ENCODE measurements at places on chromosomes 4 and X.

- DNase-seq, result no peak
Measured at GRCh38 chrX:31243804-31244203, 172.0 kb upstream of the FTHL17 start.

DNA sequence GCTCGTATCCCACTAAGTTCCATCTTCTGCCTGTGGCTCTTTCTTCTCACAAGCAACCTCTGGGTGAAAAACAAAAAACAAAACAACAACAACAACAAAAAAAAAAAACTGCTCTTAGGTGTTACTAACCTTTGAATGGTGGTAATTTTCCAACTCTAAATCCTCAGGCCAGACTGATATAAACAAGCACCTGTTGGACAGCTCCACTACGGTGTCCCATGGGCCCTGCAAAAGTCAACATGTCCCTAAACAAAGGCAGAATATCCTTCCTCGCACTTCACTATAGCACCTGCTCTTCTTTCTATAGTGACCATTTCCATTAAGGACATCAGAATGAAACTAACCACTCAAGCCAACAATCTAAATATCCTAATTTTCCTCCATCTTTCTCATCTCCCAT, 54.6 kb upstream of the PARM1 start:
- no peak for DNase-seq

- DNase-seq, result no peak
Measured at GRCh38 chr4:1400831-1401408, 5.3 kb downstream of the NKX1-1 start.

DNA sequence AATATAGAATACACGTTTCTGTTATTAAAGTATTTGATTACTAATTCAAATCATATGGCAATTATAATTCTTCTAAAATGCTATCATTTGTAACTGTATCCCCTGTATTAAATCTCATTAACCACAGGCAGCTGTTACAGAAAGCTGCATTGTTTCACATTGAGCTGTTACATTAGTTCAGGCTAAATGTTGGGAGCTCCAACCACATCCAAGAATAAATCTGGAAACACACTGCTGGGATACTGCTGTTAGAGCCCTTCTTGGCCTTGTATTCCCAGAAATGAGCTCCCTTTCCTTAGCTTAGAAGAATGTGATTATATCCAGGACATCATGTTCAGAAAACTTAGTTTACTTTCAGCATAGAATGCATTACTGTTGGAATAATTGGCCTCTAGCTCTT, 48.2 kb downstream of the GUCY1B1 start:
- no peak for DNase-seq

DNA sequence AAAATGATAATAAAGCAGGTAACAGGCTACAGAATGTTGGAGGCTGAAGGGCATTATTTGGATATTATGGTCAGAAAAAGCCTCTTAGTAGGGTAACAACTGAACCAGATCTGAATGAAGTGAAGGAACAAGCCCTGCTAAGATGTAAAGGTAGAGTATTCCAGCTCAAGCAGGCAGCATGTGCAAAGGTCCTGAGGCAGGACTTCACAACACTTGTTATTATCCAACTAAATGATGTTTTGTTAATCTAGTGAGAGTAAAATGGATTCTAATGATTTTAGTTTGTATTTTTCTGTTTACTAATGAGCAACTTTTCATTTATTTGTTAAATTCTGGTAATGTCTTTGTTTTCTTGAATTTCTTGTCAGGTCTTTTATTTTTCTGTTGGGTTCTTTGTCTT, 35.7 kb downstream of the RAB33B start:
- DNase-seq, result no peak

- no peak for DNase-seq
Measured at GRCh38 chr4:143728166-143728565, 27.7 kb upstream of the FREM3 start.

- DNase-seq, result no peak
Measured at GRCh38 chr4:65954416-65954815, 284.1 kb upstream of the EPHA5 start.

GRCh38 chr4:98659741-98660462, 1.5 kb upstream of the TSPAN5 start:
- DNase-seq, result no peak

DNA sequence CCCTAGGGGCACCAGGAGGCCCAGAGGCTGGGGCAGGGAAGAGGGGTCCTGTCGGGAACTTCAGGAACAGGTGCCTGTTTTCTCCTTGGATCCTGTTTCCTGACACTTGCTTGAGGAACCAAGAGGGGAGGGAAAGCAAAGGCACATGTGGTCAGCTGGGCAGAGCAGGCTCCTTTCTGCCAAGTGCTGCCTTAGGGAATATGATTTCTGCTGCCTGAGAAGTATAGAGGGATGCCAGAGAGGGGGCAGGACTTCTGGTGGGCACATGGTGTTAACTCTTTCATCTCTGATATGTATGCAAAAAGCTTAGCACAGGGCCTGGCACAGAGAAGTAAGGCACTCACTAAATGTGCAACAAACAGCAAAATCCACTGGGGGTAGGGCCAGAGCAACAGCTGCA, 51.2 kb upstream of the PJA1 start:
- no peak for DNase-seq

GRCh38 chr4:118732591-118733330, 47.6 kb downstream of the METTL14 start:
- no peak for DNase-seq

DNA sequence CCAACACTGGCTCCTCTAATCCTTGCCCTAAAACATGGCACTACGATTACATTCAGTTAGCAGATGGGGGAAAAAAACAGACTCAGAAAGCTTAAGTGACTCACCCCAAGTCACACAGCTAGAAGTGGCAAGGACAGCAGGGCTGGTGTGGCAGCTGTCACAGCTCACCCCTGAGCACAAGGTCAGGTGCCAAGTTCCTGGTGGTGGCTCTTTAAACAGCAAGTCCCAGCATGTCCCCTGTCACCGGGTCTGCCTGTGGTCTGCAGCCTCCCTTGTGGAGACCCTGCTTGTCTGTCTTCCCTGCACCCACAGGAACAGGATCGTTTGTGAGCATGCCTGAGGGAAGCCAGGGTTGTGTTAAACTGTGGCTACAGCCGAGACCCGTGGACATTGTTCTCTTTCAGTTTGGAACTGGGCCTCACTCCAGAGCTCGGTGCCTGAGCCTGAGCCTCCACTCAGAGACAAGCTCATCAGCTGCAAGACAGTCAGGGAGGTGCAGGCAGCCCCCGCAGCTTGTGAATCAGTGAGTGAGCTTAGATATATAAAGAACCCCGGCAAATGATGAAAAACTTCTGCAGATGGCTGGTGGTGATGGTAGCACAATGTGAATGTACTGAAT, 260.8 kb downstream of the BCOR start:
- no peak for DNase-seq

DNA sequence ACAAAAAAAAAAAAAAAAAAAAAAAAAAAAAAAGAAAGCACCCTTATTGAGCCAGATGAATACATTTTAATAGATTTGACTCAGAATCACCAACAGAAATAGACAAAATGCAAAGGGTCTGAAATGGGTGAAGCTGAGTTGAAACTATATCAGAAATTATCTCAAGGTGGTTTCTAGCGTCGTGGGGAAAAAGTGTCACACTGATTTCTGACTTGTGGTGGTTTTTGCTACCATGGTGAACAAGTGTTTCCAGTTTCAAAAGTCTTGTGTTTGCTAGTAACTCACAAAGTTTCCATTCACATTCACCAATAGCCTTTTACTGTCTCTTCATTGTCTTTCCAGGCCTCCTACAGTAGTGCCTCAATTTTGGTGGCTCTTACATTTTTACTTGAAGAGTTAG, 135.5 kb downstream of the ARHGAP24 start:
- DNase-seq, result no peak

GRCh38 chr4:21775703-21776102, 172.9 kb downstream of the KCNIP4 start:
- DNase-seq, result no peak

DNA sequence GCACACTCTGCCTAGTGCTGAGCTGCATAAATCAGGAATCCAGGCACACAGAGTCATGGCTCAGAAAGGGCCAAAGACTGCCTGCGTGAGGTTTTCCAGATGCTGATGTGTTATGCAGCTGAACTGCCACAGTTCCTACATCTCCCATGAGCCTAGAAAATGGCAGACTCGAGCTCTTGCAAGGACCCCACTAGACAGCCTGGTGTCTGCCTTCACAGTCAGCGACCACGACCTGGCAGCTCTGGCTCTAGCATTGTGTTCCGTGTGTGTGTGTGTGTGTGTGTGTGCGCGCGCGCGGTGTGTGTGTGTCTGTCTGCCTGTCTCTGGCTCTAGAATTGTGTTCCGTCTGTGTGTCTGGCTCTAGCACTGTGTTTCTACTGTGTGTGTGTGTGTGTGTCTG, 203.6 kb upstream of the AGTR2 start:
- no peak for DNase-seq

DNA sequence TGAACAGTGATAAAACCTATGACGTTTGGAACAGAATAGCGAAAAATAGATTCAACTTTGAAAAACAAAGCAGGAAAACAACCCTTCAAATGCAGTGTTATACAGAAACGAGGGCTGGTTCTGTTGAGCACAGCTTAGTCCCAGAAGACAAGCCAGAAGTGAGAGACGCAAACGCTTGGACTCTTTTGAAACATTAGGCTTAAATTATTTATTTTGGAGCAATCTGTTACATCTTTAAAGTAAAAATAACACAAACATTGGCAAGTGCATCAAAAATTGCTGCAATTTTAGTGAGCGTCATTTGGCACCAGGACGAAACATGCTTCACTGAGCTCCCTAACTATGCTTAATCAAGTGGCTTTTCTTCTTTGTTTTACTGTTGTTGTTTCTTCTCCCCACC, 63.5 kb downstream of the ENPP6 start:
- no peak for DNase-seq

GRCh38 chrX:115054876-115055275, 37.5 kb upstream of the IL13RA2 start:
- no peak for DNase-seq

GRCh38 chr4:8171984-8172924, 13.6 kb upstream of the ABLIM2 start:
- no peak for DNase-seq

DNA sequence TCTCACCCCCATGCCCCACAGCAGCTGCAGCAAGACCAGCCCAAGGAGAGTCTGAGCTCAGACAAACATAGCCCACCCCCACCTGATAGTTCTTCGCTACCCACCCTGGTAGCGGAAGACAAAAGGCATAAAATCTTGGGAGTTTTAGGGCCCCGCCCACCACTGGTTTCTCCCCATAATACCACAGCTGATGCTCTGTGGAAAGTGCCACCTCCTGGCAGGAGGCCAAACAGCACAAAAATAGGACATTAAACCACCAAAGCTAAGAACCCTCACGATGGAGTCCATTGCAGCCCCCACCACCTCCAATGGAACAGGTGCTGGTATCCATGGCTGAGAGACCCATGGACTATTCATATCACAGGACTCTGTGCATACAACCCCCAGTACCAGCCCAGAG, 226.7 kb downstream of the SNCA start:
- DNase-seq, result no peak

- DNase-seq, result no peak
Measured at GRCh38 chr4:99593781-99594641, 19.4 kb downstream of the MTTP start.

- no peak for DNase-seq
Measured at GRCh38 chr4:95910749-95911148, 70.9 kb downstream of the PDHA2 start.

- no peak for DNase-seq
Measured at GRCh38 chr4:120481756-120482155, 415.1 kb upstream of the MAD2L1 start.

DNA sequence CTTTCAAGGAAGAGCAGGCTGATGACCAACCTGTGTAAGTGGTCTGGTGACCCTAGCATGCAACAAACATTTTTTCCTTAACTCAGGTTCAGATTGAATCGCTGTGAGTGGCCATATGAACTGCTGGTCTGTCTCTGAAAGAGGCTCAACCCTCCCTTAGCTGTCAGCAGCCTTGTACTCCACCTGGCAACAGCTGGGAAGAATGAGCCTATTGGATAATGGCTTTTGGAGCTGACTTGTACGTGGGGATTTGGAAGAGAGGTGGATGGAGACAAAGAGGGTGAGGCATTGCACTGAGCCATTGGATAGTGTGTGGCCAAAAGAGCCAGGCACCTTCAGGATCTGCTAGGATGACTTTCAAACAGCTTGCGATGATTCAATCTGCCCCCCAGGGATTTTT, 35.7 kb upstream of the BMP15 start:
- DNase-seq, result no peak

DNA sequence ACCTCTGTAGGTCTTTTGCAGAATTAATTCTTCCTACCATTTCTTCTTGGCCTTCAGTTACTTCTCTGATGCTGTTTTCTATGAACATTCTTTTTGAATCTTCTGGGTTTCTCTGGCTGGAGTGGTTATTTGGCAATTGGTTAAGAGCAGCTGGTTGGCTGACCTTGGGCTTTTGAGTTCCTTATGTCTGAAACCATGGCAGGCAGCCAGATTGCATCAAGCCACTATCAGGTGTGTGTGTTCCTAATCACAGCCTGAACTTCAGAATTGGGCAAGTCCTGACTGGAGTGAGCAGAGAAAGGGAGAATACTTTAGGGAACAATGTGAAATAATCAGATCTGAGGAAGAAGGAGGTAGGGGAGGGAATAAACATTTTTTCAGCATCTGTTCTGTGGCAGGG, 90.2 kb downstream of the ARHGAP10 start:
- DNase-seq, result no peak

DNA sequence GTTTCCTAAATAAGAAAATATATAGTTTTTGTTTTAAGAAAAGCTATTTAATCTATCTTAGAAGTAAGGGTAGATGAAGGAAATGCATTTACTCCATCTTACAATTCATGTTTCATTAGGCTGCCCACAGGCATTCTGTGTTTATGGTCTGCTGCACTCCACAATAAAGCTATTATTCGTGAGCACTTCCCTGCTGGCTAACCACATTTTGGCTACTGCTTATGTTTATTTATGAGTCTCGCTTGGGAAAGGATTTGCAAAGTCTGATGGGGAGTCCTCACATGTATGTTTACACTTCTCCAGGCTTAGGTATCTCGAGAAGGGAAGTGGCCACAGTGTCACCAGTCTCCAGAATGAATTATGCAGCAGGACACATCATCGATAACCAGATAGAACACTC, 260.8 kb upstream of the VCX start:
- no peak for DNase-seq

GRCh38 chrX:48468693-48469691, 1.1 kb downstream of the SLC38A5 start:
- DNase-seq, result no peak

GRCh38 chr4:4726051-4726450, 133.4 kb upstream of the MSX1 start:
- no peak for DNase-seq

DNA sequence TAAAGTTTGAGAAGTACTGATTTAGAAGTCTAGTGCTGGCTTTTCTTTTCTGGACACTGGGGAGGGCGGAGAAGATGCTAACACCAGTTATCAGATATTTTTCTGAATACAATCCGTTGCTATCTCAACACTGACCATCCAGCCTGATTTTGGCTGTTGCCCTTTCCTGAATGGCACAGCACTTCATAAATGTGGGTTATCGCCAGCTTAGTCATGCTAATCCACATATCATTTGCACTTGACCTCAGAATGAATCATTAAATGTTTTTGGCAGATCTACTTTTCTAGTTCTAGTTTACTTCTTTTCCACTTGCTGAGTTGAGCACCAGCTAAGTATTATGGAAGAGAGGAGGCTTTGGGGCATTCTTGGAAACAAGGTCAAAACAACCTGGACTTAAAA, 60.8 kb upstream of the ESX1 start:
- DNase-seq, result no peak

- DNase-seq, result no peak
Measured at GRCh38 chr4:73816814-73817213, 19.7 kb upstream of the CXCL6 start.

GRCh38 chr4:140113653-140114052, 40.3 kb downstream of the MAML3 start:
- DNase-seq, result no peak

Data from NCI-H2107 (cell line).